HL-60 (cell line): ENCODE measurements at places on chromosomes 6 and 20.
A peak's percentile ranks its signal among the peaks of the same experiment; 100 is the strongest.

DNA sequence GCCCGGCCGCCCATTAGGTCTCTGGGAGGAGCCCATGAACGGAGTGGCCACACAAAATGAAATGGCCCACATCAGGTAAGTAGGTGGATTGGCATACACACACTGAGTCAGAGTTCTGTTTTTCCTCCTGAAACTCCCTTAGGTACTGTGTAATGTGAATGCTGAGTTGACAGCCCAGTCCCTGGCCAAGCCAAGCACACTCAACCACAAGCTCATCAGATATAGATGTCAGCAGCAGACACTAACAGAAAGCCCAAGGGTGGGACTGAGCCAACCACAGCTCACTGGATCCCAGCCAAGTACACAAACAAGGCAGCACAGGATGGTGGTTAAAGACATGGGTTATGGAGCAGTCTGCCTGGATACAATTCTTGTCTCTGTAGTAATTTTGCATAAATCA is 403.4 kb downstream of the GJA1 start:
- DNase-seq = no peak

DNA sequence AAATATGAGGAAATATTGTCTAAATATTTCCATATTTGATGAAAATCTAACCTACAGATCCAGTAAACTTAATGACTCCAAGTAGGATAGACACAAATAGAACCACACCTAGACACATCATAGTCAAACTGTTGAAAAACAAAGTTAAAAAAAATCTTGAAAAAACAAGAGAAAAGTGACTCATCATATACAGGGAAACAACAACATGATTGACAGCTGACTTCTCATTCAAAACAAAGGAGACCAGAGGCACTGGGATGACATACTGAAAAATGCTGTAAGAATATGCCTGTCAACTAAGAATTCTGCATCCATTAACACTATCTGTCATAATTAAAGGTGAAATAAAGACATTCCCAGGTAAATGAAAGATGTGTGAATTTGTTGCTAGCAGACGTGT is 38.8 kb downstream of the BMP2 start:
- no peak for DNase-seq

DNA sequence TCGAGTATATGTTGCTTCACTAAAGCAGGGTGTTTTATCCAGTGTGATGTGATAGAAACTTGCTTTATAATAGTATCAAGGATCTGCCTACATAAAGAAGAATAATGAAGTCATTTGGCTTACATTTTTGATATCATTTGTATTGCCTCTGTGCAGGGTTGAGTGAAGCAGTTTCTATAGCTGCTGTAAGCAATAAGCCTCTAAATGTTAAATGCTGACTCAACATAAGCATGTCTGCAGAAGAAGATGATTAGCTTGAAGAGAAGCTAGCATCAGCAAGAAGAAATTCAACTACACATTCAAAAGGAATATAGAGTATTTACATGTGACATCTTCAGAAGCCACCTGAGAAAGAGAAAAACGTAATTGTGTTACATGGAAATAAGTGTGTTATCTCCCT is 17.6 kb downstream of the SLC35F1 start:
- DNase-seq = no peak

GRCh38 chr6:139381216-139381865 is 6.9 kb upstream of the CITED2 start:
- no peak for DNase-seq

DNA sequence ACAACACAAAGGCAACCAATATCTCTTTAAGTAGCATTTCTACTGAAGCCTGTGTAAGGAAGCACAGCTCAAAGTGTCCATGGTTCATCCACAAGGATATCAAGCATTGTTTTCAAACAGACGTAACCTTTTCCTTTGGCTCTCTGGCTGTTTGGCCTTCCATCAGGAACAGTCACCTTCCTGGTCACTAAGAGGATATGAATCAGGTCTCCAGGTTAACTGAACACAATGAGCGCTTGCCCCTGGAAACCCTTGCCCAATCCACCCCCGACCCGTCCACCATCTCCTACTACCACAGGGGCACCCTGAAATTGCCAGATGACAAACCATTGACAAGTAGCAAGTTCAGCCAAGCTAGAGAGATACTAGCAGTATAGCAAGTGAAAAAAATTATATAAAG is 114.4 kb upstream of the COL21A1 start:
- DNase-seq = no peak

GRCh38 chr6:14412026-14412425 is 294.5 kb downstream of the CD83 start:
- no peak for DNase-seq

- no peak for DNase-seq
These were observed 11.0 kb upstream of the SLC22A1 start for GRCh38 chr6:160110586-160111123.

DNA sequence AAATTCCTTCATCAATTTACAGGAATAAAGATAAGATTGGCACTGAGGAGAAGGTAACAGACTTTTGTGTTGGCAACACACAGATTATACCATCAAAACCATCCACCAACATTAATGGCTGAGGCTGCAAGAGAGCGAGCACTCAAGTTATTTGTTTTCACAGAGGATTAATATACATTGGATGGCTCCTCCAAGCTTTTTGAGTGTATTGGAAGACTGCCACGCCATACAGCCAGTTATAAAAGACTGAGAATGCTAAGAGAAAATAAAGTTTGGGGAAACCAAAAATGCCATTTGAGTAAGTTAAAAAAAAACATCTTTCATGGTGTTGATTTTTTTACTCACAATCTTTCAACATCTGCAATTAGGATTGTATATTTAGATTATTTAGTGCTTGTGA is 973.8 kb upstream of the SLC35B3 start:
- no peak for DNase-seq

GRCh38 chr6:152273002-152273401 is 364.2 kb downstream of the SYNE1 start:
- DNase-seq = no peak

DNA sequence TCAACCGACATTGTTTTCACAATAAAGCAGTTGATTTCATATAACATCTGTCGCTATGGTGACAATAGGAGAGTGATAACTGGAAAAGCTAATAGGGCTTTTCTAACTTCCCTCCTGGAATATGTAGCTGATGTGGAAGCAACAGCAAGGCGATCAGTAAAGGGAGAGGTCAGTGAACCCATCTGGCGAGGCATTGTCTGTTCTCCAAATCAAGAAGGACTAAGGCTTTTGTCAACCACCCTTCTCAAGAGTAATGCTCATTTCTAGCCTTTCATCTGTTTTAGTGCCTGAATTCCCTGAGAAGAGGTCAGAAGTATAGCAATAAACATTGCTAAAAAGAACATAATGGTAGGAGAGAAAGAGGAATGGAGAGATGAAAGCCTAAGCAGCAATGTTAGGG is 201.3 kb downstream of the AKAP7 start:
- DNase-seq = no peak

DNA sequence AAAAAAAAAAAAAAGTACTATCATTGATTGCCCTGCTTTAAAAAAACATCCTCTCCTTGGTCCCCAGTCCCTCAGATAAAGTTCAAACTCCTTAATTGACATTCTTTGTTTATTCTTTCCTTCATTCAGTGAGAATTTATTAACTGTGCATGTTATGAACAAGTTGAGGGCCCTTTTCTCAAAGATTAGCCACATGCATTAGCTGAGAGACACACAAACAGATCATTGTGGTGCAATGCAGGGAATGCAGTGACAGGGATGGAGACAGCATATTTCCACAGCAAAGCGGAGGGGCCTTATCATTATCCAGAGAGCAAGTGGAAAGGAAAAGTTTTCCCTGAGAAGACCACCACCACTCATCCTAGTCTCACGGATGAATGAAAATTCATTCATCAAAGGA is 21.9 kb upstream of the IPCEF1 start:
- no peak for DNase-seq

GRCh38 chr6:21198032-21198640 is 395.4 kb upstream of the SOX4 start:
- no peak for DNase-seq

DNA sequence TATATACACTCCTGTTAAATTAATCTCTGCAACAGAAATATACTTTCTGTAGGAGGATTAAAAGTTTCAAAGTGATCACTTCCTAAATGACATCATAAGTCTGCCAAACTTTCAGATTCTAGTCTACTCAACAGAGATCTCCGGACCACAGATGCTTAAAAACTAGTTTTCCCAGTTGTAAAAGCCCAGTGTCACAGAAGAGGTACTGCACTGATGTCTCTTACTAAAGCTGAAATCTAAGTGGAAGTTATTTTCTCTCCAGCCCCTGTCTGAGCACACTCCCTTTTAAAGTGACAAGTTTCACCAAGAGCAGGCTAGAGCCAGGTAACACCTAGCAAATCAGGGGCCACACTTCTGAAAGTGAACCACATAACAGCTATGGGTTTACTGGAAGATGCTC is 71.6 kb upstream of the DST start:
- DNase-seq = no peak

DNA sequence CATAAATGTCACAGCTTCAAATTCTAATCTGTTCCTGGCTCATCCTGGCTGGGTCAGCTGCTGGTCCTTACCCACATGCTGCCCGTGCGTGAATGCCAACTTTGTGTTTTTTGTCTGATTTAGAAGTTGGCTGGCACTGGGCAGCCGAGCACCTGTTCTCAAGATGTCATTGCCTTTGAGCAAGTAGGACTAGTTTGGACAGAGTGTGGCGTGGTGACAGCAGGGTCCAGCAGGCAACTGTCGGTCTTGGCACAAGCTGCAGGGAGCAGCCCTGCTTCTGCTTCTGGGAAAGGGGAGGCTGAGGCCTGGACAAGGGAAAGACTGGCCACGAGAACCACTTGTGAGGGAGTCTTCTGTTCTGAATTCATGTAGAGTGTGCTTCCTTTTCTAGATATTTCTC is 26.4 kb upstream of the ADRM1 start:
- no peak for DNase-seq

DNA sequence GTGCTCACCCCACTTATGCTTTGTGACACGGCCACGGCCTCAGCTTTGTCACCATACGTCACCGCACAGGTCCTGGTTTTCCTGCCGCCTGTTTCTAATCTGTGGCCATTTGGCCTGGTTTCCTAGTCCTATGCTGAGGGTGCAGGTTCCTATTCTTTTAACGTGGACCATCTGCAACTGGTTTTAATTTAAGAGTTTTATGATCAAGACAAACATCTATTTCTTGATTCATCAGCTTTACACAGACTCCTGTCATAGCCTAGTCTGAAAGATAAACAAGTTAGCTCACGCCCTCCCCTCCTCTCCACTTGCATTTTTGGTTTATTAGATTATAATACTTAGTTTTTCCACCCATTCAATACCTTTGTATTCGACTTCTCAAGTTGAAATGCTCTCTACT is 97.5 kb upstream of the RPS6KA2 start:
- no peak for DNase-seq

GRCh38 chr6:116847227-116847626 is 18.3 kb upstream of the GPRC6A start:
- no peak for DNase-seq

GRCh38 chr6:42935322-42935721 is 6.0 kb downstream of the CNPY3 start:
- DNase-seq = peak; percentile 91

DNA sequence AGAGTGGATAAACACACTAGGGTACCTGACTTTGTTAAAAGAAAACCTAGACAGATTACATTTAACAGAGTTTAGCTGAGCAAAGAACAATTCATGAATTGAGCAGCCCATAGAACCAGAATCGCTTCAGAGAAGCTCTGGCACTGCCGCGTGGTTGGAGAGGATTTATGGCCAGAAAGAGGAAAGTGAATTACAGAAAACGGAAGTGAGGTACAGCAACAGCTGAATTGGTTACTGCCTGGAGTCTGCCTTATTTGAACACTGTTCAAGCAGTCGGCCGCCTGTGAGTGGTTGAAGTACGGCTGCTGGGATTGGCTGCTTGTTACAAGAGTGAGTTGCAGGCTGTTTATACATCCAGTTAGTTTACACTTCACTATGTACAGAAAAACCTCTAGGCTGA is 253.8 kb upstream of the CDYL start:
- DNase-seq = no peak

GRCh38 chr20:23647346-23647745 is 9.6 kb upstream of the CST3 start:
- no peak for DNase-seq

GRCh38 chr6:56775498-56776166 is 132.9 kb upstream of the DST start:
- DNase-seq = no peak

DNA sequence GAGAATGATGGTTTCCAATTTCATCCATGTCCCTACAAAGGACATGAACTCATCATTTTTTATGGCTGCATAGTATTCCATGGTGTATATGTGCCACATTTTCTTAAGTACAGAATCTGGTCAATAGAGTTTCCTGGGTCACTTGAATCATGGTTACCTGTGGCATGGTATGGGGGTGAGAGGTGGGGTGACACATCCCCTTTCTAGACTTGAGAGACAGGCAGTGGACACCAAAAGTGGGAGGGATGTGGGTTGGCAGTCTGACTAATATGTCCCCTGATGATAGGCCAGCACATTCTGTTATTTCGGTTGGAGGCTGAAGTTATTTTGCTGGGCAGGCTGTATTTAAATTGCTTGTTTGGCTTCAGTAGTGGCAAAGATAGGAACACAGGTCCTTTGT is 78.1 kb downstream of the UST start:
- DNase-seq = no peak

DNA sequence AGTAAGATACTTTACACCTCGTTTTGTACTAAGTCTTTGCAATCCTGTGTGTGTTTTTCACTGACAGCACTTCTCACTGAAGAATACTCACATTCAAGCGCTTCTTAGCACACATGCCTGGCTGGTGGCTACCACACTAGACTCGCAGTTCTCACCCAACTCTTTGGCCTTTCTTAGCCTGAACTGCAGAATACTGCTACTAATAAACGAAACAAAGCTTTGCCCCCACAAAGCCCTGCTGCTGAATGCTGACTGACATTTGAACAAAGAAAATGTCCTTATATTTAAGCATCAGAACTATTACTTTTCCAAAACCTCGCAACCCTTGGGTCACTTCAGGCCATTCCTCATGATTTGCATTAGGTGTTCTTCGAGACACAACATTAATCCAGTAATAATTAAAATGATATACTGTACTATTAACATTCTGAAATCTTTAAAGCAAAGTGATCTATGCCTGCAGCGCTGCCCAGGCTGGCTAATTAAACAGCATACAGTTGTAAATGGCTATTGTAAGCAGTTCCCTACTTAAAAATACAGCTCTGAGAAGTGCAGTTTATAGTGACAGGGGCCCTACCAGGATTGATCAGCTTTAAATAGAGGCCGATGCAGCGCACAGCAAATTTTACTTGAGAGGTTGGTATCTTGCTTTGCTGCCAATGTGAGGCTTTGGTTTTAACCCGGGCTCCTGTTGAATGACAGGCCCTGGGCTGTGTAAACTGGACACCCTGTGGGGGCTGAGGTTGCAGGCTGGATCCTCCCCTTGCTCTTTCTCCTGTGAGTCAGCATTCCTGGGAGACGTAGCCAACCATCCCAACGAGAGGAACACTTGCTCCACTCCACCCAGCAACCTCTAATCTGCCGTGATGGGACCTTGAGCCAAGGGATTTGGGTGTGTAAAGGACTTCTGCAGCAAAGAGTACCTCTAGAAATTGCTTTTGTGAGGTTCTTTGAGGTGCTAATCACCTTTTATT is 899.0 kb downstream of the TFAP2A start:
- no peak for DNase-seq

GRCh38 chr6:160035693-160036330 is 66.9 kb downstream of the IGF2R start:
- DNase-seq = no peak
